Caudate nucleus (tissue), 63 donors: ENCODE measurements at places on chromosomes 7 and 10.
A peak's percentile ranks its signal among the peaks of the same experiment; 100 is the strongest.

DNA sequence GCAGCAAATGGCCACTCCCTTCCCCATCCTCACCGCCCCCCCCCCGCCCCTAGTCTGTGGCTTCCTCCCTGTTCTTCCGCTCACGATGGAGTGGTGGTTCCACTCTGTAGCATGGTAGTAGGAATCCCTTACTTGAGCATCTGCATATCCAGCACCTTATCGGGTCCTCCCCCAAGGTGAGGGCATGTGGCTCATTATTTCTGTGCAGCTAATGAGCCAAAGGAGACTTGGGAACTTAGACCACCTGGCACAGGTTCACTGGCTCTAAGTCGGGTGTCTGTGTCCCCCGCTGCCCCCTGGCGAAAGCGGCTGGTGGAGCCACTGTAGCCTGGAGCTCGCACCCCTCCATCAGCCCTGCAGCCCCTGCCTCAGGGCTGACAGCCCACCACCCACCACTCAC is 22.8 kb upstream of the GPR26 start:
- no peak for DNase-seq

- no peak for DNase-seq
These were observed 59.5 kb upstream of the CDCA7L start for GRCh38 chr7:22005151-22005550.

- no peak for DNase-seq
These were observed 46.2 kb downstream of the FAM53B start for GRCh38 chr10:124697837-124698544.

GRCh38 chr7:144459635-144460034 is 56.1 kb upstream of the NOBOX start:
- no peak for DNase-seq

- DNase-seq, result no peak
These were observed 67.4 kb upstream of the SLC35G1 start for GRCh38 chr10:93826355-93826754.

- DNase-seq, result no peak
These were observed 41.8 kb downstream of the PTPRZ1 start for GRCh38 chr7:121914676-121915279.

DNA sequence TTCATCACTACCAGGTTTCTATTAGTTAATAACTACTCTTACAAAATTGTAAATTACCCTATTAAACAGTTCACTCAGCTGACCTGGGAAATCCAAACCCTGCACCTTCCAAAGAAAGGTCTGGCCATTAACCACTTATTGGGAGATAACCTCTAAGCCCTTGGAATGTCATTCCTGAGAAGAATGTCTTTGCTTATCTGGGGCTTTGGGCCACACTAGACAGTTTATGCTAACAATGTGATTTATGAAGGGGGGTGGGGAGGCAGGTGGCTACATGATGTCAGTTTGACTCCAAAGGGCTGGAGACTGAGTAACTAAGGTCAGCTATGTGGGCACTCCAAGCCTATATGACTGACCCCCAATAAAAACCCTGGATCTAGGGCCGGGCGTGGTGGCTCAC is 50.7 kb downstream of the AKR1D1 start:
- no peak for DNase-seq

- no peak for DNase-seq
These were observed 286.0 kb downstream of the RNLS start for GRCh38 chr10:88297103-88297502.

GRCh38 chr7:131106681-131107336 is 220.9 kb upstream of the MKLN1 start:
- DNase-seq, result peak; percentile 53

GRCh38 chr7:84092207-84092606 is 102.4 kb downstream of the SEMA3A start:
- no peak for DNase-seq

DNA sequence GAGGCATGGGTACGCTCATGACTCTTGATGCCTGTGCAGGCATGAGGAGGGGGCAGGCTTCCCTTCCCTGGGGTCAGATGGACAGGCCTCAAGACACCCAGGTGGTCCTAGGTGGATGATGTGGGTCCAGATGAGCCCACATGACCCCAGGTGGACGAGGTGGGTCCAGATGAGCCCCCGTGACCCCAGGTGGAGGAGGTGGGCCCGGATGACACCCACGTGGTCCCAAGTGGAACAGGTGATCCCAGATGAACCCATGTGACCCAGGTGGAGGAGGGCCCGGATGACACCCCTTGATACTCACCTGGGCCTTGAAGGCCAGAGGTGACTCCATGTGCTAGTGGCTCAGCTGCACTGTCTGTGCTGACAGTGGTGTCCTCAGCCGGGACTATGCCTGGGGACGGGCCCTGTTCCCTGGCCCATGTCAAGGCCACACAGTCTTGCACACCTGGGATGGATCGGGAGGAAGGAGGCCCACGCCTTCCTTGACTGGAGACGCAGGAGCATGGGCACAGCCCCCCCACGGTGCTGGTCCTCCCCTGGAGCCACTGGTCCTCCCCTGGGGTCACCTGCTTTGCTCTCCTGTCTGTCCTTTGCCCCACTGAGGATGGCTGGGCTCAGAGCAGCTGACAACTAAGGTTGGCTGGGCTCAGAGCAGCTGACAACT is 3.2 kb downstream of the PRAP1 start:
- no peak for DNase-seq

GRCh38 chr10:29691564-29692072 is 56.8 kb upstream of the SVIL start:
- DNase-seq, result no peak

DNA sequence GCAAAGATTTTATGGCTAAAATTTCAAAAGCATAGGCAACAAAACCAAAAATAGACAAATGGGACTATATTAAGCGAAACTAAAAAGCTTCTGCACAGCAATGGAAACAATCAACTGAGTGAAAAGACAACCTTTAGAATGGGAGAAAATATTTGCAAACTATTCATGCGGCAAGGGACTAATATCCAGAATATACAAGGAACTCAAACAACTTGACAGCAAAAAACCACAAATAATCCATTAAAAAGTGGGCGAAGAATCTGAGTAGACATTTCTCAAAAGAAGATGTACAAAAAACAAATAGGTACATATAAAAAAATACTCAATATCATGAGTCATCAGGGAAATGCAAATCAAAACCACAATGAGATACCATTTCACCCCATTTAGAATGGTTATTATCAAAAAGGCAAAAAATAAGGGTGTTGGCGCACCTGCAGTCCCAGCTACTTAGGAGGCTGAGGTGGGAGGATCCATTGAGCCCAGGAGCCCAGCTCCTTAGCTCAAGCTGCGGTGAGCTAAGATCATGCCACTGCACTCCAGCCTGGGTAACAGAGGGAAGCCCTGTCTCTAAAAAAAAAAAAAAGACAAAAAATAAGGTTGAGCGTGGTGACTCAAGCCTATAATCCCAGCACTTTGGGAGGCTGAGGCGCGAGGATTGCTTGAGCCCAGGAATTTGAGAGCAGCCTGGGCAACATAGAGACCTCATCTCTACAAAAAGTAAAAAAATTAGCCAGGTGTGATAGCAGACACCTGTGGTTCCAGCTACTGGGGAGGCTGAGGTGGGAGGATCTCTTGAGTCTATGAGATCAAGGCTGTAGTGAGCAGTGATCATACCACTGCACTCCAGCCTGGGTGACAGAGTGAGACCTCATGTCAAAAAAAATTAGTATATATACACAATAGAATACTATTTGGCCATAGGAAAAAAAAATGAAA is 4.2 kb upstream of the CCM2 start:
- DNase-seq, result no peak

DNA sequence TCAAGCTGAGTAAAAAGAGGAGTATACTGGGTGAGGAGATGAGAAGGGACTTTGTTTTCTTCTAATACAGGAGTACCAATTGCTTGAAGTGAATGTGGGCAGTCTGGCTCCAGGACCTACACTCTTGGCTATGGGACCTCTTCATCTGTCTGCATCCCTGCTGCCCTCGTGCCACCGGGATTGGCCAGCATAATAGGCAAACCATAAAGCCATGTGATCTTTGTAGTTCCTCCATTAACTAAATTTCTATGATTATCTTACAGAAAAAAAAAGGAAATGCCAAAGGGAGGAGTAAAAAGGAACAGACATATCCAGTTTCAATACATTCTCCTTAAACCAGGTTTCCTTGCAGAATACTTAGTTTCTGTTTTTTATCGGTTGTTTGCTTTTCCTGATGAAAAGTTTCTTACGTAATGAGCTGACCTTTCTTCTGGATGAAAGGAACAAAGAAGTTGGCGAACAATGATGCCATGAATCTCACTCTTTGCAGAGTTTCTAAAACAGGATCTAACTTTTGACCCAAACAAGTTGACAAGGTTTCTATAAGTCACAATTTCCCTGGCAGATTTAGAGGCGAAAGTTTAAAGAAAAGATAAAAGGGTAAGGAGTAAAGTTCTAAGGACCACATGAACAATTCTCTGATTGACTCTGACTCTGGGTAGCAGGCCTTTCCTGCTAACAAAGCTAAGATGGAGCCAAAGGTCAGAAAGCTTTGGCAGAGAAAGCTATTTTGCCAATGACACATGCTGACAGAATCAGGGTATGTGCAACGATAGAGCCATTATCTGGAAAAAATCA is 54.1 kb downstream of the LAMB1 start:
- no peak for DNase-seq

DNA sequence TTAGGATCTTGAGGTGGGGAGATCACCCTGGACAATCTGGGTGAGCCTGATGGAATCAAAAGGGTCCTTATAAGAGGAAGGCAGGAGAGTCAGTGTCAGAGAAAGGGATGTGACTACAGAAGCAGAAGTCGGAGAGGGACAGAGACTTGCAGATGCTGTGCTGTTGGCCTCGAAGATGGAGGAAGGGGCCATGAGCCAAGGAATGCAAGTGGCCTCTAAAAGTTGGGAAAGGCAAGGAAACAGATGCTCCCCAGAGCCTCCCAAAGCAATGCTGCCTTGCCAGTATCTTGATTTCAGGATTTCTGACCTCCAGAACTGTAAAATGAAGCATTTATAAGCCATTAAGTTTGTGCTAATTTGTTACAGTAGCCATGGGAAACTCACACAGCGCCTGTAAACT is 165.2 kb downstream of the FANK1 start:
- no peak for DNase-seq

DNA sequence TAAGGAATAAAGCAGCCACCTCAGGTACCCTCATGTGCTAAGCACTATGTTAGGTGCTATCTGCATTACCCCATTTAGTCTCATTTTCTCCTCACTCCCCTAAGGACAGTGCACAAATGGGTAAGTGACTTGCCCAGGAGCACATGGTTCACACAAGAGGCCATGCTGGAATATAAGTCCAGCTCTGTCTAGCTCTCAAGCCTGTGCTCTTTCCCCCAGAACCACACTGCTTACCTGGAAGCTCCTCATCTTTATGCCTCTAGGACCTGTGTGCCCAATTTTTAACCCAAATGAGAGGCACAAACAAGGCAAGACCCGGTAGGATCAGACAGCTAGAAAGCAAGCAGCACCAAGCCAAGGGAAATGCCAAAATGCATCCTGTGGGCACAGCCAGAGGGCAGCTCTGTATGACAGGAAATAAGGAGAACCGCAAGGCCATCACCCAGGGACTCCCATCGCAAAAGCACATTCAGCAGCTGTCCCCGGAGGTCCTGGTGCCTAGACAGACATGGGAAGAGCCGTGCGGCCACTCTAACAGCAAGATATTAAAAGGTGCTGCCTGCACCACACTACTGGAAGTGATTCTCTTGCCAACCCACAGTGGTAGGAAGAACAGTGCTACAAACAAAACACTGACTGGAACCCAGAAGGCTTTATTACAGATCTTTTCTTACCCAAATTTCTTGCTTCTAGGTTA is 88.1 kb downstream of the GSAP start:
- no peak for DNase-seq

- DNase-seq, result no peak
These were observed 22.7 kb upstream of the ZWINT start for GRCh38 chr10:56383806-56384205.

DNA sequence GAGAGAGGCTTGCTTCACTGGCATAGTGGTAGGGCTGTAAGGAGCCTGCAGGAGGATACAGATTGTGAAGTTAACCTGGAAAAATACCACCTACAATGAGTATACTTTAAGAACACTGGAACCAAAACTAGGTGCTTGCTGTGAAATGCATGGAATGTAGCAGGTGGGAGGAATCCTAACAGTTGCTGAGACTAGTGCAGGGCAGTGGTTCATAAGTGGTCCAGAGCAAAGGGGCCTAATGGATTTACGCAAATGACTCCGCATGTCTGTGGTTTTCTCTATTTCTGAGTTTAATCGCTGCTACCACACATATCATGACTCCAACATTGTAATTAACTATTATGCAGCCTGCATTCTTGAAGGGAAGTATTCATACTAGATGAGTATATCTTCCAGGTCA is 218.4 kb downstream of the CHRM2 start:
- DNase-seq, result no peak

DNA sequence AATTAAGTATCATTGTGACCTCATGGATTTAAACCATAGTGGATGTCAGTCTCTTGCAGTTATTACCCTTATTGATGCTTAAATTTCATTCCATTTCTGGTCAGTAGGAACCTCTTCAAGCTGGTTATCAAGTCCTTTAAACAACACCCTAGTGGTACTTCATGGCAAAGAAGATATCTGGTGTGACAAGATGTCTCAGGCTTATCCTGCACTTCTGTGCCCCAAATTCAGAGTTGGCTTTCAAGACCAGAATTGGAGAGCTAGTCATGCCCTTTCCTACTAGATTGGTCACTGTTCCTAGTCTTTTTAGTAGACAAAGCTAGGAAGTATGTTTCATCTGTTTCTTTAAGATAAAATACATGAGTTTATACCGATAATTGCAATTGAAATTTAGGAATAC is 54.9 kb downstream of the KMT2E start:
- no peak for DNase-seq

GRCh38 chr10:73900064-73900463 is 10.9 kb upstream of the PLAU start:
- no peak for DNase-seq

DNA sequence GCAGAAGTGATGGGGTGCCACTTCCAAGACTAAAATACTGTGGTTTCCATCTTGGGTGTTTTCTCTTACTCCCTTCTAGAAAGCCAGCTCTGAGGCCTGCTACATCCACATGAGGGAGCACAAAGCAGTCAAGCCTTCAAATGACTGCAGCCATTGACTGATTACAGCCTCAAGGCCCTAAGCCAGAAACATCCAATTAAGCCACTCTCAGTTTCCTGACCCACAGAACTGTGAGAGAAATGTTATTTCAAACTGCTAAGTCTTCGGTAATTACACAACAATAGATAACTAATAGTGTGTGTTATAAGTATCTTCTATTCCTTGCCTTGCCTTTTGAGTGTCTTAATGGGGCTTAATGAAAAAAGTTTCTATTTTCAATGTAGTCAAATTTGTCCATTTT is 24.8 kb downstream of the BRAF start:
- DNase-seq, result no peak

- no peak for DNase-seq
These were observed 186.9 kb downstream of the SNX10 start for GRCh38 chr7:26478550-26478949.

GRCh38 chr10:133135116-133135465 is 24.9 kb upstream of the KNDC1 start:
- no peak for DNase-seq

DNA sequence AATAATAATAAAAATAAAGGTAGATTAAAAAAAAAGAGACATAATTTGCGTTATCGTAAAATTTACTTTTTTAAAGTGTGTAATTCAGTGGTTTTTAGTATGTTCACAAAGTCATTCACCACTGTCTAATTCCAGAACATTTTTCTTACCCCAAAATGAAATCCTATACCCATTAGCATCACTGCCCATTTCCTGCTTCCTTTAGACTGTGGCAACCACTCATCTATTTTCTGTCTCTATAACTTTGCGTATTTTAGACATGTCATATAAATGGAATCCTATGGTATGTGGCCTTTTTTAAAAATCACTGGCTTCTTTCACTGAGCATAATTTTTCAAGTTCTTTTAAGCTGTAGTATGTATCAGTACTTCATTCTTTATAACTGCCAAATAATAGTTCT is 53.6 kb downstream of the KAT6B start:
- DNase-seq, result no peak
